ENCODE measurements at places on chromosomes 5 and 9.

DNA sequence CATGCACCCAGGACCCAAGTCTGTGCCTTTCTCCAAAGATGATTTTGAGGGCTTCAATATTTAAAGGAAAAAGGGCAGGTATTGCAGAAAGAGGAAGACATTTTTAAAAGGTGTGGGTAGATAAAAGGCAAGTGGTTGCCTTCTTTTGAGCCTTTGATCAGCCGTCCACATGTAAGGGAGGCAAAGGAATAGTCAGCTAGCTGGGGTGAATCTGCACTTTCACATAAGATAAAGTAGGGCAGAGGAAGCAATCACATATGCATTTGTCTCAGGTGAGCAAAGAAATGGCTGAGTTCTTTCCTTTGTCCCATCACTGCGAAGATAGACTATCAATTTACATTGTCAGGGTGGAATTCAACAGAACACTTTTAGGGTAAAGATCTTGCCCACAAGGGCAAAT is 19.9 kb downstream of the MGAT1 start:
- no peak for DNase-seq

- no peak for DNase-seq
Observed at GRCh38 chr9:134546246-134546731, 95.3 kb upstream of the COL5A1 start.

- DNase-seq = no peak
Observed at GRCh38 chr9:18976709-18977531, 56.1 kb downstream of the SAXO1 start.

DNA sequence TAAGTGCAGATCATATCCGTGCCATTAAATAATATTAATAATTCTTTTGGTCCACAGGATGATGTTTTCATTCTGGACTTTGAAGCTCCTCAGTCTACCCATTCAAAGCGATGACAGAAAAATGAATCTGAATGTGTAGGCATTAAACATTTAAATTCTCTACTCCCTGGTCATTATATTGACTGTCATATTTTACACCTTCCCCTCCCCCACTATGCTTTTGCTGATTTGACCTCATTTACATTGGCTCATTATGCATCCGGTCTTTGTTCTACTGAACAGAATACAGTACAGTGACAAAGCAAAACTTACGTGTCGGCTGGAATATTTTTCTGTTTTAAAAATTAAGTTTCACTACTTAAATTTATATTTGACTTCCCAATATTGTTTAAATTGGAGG is 289.7 kb upstream of the TMEM161B start:
- DNase-seq = no peak

DNA sequence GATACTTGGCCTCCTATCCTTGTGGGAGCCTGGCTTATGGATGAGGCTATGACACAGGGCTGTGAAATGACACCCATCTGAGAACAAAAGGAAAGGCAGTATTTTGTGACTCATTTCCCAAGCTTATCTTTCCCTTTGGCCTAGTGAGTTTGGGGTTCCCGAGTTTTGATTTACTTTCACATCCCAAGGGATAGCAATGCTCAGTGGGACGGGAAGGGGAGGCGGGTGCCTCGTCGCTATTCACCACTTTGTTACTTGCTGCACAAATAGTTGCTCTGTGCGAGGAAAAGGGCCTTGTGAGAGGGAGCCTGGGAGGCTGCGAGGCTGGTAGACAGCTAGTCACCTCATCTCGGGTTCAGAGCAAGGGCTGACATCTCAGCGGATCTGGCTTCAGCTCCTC is 59.1 kb upstream of the ENTREP1 start:
- no peak for DNase-seq

GRCh38 chr5:76365561-76365960 is 37.5 kb upstream of the IQGAP2 start:
- DNase-seq = no peak

All from CD4-positive, alpha-beta T cell (primary cell).